ENCODE measurements at places on chromosomes 1 and 21.

GRCh38 chr1:209198961-209199750 lies 384.4 kb upstream of the CAMK1G start:
- no peak for DNase-seq

DNA sequence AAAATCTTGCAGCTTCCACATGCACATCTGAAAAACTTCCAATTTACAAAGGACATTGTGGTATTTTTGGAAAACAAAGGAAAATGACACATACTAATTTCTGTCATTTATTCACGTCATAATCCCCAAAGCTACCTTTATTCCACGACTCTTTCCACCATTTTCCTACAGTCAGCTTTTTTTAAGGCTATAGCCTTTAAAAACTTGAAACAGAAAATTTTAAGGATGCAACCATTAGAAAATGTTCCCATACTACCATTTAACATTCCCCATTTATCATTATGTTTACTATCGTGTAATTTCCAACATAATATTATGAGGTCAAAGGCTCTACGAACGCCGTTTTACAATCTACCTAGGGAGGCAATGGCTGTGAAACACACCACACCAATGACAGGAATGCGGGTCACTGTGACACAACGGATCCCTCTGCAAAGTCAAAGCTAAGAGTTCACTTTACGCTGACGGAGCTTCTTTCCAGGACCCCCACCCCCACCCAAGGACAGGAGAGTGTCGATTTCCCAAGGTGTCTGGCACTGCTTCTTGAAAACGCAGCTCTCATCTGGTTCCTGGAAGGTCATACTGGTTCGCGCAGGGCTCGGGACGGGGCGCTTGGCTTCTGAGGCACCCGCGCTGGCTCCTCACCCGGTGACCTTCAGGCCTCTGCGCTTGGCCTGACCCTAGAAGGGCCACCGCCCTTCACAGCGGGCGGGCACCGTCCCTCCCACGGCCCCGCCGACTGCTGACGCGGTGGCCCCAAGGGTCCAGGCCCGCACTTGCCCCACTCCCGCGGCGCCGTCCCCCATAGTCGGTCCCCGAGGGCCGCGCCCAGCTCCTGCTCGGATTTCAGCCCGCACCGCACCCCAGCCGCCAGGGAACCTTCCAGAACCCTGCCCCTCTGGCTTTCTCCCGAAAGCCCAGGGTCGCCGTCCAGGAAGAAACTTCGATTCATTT lies 50.5 kb upstream of the ATF3 start:
- DNase-seq, result no peak

- DNase-seq, result no peak
These were observed 40.6 kb downstream of the DRAM2 start for GRCh38 chr1:111099289-111099688.

- no peak for DNase-seq
These were observed 20.4 kb downstream of the AIM2 start for GRCh38 chr1:159056069-159056698.

Data from stimulated activated CD8-positive, alpha-beta memory T cell treated with anti-CD3 and anti-CD28 coated beads, Interleukin-4, amount 100 ng/mL, for 24 hours (primary cell).